ENCODE measurements at places on chromosomes 12 and 14.

GRCh38 chr12:93624595-93625294, 52.3 kb downstream of the SOCS2 start:
- DNase-seq, result no peak

DNA sequence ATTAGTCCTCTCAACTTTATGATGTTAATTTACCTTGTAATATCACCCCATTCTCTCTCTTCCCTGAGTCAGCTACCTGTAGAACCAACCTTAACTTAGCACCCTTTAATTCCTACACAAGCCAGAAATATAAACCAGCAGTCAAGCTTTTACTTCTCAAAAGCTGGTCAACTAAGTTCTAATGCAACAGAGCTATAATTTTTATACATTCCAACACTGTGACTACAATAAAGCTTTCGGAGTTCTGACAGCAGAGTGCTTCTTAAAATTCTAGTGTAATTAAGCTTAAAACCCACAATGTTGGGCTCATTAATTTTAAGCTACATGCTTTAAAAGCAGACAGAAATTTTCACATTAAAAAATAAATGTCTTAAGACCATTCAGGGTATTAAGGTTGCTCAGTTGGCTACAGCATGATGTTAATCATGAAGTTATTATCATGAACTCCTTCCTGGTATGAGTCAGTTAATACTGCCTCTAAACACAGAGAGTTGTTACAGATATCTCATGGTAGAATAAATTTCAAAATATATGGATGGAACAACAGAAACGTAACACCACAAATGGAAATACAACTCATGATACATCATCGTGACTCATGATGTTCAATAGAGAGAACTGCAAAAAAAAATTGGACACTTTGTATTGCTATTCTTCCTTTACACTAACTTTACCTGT, 126.7 kb downstream of the EPS8 start:
- DNase-seq, result no peak

GRCh38 chr12:88924162-88924561, 343.9 kb upstream of the KITLG start:
- DNase-seq, result no peak

GRCh38 chr12:7806863-7807487, 17.8 kb downstream of the NANOG start:
- DNase-seq, result peak; percentile 57

GRCh38 chr14:76836029-76836630, 9.9 kb downstream of the LRRC74A start:
- no peak for DNase-seq

GRCh38 chr12:49798248-49798647, 30.0 kb downstream of the NCKAP5L start:
- no peak for DNase-seq

GRCh38 chr14:93884950-93885349, 42.2 kb upstream of the FAM181A start:
- no peak for DNase-seq

DNA sequence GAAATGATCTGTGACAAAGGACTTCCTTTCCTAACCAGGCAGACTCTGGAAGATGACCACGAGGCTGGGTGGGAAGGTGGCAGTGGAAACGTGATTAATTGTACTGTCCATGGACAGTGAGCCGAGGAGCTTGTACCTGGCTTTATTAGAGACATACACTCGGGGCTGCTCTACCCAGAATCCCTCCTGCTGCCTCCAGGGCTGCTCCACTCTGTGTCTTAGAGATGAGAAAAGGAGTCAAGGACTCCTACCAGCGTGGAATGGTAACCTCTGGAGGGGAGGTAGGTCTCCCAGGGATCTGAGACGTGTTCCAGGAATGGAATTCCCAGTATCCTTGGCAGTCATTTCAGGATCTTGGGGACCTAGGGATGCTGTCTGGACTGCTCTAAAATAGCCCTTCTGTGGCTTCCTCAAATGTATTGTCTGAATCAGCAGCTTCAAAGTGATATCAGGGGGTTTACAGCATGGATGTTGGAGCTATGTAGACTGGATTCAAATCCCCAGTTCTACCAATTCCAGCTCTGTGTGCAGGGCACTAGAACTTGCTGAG, 237.8 kb downstream of the CACNA1C start:
- DNase-seq, result no peak

GRCh38 chr14:89973234-89973823, 17.6 kb downstream of the TDP1 start:
- DNase-seq, result peak; percentile 50

DNA sequence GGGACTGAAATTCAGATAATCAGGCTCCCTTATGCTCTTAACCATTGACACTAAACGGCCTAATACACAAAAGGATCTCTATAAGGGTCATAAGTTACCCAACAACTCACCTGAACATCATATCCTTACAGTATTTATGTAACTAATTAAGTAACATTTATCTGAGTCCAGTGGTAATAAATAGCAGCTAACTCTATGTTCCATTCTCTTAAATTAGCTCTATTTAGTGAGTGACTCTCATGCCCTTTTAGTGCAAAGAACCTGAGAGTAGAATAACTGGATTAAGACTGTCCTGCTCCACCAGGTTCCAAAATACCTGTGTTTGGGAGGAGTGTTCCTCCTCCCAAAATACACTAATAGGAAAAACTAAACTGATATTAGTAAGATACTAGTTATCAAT, 9.8 kb downstream of the SCAF11 start:
- no peak for DNase-seq

DNA sequence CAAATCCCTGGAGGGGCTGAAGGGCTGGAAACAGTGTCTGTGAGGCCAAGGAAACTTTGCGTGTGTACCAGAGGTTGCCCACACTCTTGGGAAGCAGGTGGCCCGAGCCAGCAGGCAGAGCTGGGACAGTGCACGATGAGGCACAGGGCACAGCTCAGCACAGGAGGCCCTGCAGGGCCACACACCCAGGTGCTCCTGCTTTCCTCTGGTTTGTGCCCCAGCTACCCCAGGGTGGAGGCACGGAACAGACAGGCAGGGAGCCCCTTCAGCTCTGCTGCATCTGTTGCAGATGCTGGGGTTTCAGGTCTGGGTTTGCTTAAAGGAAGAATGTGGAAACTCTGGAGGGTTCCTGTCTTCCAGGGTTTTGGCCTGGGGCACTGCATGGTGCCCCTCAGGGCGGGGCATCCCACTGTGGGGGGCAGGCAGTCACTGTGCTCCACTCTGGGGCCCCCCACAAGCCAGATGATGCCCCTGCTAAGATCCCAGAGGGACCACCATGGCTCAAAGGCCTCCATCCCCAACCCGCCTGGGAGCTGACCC, 8.6 kb downstream of the TMEM179 start:
- DNase-seq, result no peak

DNA sequence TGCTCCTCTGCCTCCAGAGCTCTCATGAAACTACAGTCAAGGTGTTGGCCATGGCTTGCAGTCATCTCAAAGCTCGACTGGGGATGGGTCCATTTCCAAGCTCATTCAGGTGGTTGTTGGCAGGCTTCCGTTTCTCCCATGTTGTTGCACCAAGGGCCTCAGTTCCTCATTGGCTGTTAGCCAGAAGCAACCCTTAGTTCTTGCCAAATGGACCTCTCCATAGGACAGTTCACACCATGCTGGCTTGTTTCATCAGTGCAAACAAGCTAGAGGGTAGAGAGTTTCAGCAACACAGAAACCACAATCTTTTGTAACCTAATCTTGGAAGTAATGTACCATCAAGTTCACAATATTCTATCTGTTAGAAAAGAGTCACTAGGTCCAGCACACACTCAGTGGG, 22.7 kb upstream of the PPM1A start:
- no peak for DNase-seq

GRCh38 chr14:80780500-80780899, 161.0 kb downstream of the CEP128 start:
- no peak for DNase-seq

DNA sequence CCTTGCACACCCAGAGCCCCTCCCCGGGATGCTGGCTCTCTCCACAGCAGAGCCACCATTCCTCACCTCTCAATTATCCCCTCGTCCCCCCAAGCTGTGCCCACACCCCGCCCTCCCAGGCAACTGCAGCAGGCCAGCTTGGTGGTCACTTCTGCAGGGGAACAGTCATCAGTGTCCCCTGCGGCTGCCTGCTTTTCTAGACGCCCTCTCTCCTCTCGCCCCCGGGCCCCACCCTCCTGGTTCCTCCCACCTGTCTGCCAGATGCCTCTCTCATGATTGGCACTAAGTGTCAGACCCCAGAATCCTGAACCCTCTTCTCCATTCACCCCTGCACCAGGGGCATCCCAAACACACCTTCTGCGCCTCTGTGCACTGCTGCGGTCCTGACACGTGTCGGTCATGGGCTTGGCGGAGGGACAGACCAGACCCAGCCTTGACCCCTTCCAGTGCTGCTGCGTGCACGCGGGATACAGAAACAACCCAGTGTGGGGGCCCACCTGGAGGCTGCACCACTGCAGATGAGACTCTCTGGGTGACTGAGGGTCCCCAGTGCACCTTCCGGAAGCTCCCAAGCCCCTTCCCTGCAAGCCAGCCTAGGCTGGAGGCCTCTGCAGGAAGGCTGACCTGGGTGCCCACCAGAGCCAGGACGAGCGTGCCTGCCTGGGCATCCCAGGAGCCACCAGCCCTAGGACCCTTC, 99.5 kb downstream of the SETD3 start:
- DNase-seq, result no peak

- no peak for DNase-seq
These were observed 7.8 kb downstream of the CDK17 start for GRCh38 chr12:96392397-96392796.

DNA sequence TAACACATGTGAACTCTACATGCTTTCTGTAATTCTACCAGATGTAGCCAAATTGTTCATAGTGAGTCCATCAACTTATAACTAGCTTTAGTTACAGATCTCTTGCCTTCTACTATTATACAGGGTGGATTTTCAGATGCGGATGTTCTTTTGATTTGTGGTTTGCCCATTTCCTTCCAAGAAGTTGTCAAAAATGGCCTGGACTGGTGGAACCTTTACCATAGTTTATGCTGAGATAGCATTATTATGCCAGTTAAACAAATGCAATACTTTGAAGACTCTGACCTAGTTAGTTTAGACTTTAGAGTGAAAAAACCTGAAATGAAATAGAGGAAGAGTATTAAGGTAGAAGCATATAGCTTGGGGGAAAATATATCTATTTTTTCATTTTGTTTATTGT, 27.4 kb upstream of the CFL2 start:
- peak; percentile 44 for DNase-seq

DNA sequence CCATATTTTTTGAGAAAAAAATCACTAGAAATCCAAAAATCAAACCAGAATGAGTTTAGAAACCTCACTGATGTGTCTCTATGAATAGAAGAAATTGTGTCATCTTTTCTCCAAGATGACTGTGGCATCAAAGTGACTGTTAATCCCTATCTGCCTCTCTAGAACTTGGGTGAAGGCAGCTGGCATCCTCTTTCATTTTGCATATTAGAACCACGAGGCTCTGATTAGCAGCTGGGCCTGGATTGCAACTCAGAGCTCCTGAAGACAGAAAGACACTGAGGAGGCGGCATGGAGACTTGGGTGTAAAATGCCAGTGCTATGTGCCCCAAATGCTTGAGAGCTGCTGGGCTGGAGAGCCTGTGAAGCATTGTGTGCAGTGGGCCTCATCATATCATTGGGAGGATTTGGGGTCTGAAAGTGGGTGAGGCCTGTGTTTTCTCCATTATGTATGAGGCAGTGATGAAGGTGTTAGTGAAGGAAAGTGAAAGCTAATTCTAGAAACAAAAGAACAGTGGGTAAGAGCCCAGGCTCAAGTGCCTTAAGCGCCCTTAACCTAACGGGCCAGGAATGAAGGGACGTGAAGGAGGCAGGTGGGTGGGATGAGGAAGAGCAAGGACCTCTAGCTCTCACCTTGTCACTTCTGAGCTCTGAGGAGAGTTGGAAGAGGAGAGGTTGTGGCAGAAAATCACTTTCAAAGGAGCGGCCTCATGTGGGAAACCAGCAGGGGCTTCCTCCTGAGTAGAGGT, 26.2 kb downstream of the NKX2-8 start:
- no peak for DNase-seq

- no peak for DNase-seq
These were observed 18.3 kb downstream of the SLC38A2 start for GRCh38 chr12:46354111-46354801.

GRCh38 chr12:40223646-40224045, 1.2 kb upstream of the LRRK2 start:
- DNase-seq, result no peak

GRCh38 chr14:73452341-73453186, 5.8 kb downstream of the NUMB start:
- DNase-seq, result no peak

DNA sequence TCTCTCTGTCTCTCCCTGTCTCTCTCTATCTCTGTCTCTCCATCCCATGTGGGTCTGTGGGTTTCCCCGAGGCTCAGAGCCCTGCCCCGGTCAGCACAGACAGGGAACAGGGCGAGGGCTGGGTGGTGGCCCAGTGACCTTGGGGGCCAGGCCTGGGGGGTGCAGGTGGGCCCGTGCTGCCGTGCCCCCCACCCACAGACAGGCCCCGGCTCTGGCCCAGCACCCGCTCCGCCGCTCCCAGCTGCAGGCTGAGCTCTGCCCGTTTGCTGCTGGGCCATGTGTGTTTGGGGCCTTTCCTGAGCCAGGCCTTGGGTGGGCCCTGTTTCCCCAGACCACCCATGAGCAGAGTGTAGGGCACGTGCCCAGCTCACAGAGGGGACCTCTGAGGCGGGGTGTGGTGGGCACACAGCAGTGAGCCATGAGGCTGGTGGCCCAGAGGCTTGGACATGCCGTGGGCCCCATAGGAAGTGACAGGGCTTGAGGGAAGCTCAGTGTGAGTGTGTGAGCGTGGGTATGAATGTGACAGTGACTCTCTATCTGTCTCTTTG, 51.0 kb downstream of the TMEM121 start:
- DNase-seq, result no peak

GRCh38 chr12:50901685-50902113, 50.6 kb upstream of the HIGD1C start:
- DNase-seq, result no peak

GRCh38 chr12:84648425-84648824, 264.2 kb downstream of the SLC6A15 start:
- DNase-seq, result no peak

- peak; percentile 93 for DNase-seq
These were observed 62.6 kb upstream of the RESF1 start for GRCh38 chr12:31896514-31897039.

DNA sequence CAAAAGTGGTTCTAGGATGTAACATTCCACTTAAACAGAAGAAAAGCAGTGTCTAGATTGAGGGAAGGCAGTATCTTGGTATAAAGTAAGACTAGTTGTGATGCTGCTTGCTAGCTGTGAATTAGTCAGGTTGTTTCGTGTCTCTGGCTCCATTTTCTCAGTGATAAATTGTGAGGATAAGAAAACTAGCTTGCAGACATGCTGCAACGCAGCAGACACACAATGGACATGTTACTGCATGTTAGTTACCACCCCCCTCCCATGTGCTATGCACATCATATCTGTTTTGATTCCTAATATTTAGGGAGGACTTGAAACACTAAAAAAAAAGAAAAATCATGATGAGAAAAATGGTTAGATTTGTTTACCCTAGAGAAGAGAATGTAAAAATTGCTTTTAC, 2.9 kb downstream of the CCNK start:
- DNase-seq, result no peak

DNA sequence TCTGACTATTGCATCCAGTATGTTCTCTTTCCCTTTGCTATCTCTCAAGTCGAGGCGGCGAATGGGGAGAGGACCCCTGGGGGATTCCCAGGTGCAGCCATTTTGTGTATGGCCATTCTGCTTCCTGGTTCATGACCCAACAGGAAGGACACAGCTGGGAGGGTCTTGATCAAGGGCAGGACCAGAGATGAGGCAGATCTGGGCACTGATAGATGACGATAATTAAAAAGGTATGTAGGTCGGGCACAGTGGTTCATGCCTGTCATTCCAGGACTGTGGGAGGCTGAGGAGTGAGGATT, 73.9 kb downstream of the EID3 start:
- no peak for DNase-seq

GRCh38 chr12:48366131-48366530, 15.4 kb upstream of the ZNF641 start:
- DNase-seq, result no peak
